ENCODE measurements at places on chromosomes 7 and 10.

DNA sequence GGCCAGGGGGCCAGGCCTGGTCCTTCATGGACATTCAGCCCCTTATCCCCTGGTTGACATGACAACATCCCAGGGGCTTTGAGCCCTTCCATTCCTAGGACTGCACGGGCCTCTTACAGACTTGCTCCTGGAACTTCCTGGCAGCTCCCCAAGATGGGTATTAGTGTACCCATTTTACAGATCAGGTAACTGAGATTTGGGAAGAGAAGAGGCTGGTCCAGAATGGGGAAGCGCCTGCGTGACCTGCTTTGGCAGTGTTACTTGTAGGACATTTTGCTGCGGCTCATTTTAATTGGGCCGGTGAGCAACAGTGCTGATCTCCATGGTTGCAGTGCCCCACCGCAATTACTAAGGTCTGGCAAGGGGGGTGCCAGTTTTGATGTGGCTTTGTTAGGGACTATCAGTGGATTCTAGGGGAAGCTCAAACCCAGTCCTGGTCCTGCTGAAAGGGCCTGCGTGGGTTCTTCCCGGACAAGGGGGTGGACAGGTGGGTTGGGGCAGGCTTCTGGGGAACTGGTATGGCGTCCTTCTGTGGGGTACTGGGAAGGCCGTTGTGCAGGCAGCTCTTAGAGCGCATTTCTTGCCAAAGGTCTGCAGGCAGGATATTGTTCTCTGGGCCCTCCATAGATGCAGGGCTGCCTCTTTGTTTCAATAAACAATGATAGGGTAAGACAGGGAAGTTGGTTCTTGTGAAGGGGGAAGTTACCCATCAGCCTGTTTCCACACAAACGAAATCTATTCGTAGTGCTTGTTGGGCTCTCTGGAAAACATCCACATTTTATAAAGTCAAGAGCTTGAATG lies 137.6 kb downstream of the RGS10 start:
- DNase-seq = no peak

DNA sequence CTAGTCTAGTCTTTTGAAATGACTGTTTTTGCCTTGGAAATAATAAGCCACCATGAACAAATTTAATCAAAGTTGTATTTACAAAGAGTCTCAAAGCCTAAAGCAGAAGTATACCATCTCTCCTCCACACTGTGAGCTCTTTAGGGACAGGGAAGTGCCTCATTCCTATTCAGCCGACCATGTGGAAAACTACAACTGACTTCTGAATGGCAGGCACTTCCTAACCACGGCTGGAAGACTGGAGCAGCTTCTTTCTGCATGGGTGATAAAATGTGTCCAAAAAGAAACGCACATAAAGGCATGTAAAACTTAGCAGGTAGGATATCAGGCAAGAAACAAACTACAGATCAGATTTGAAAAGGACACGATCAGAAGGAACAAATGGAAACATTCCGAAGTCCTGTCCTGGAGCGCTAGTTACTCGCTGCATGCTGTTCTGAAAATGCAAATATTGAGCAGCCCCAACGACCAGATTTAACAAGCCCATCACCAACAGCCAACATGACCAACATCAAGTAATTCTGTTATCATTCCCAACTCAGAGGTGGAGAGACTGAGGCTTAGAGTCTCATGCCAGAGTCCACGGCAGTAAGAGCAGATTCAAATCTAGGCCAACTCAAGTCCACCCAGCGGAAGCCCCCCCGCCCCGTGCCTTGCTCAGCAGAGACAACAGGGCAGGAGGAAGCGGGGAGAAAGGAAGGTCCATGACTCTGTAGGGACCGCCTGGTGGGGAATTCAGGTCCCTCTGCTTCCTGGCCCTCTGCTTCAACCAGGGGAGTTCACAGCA lies 26.5 kb downstream of the CTBP2 start:
- DNase-seq = no peak

GRCh38 chr7:123351027-123351426 lies 151.3 kb upstream of the SLC13A1 start:
- no peak for DNase-seq

DNA sequence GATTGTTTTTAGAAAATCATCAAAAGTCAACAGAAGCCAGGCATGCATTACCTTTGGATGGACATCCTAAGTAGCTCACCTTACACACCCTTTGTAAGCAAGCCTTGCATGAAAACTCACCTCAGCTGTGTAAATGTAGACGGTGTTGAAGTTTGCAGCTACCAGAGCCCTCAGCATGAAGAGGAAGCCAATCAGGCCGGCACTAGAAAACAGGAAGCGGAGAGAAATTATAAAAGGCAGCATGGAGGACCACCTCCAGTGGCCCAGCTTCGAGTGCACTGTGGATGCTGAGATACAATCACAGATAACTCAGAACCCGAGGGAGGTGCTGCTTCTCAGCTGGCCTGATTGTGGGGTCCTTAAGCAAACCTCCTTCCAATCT lies 75.3 kb downstream of the SVOPL start:
- DNase-seq = no peak

DNA sequence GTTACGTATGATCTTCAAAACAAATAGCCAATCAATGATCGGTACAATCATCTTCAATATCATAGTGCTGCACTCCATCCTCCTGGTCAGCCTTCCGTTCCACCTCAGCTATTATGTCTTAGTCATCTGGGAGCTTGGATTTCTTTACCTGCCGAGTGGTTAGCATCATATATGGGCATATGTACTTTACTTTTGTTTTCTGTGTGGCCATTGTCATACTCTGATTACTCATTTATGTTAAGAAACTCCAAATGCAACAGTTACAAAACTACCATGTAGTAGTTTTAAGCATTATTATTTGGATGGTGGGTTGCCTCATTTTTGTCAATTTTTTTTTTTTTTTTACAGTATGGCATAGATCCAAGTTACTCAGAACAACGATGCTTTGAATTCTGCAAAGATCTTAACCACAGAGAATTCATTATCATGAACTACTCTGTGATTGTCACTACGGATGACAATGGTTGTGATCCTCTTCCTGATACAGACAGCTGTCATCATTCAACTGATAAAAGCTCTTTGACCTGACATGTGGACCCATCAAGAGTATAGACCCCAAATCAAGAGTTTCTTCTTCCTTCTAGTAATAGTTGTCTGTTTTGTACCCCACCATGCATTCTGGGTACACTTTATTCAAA lies 52.1 kb upstream of the NME8 start:
- DNase-seq = no peak

- no peak for DNase-seq
Measured at GRCh38 chr7:31500656-31501055, 13.2 kb upstream of the ITPRID1 start.

- DNase-seq = no peak
Measured at GRCh38 chr7:158362001-158362400, 225.6 kb downstream of the PTPRN2 start.

GRCh38 chr7:38940774-38941173 lies 31.8 kb upstream of the VPS41 start:
- DNase-seq = no peak

GRCh38 chr10:64275774-64276173 lies 754.6 kb downstream of the REEP3 start:
- no peak for DNase-seq

Measured in HTR-8/SVneo (cell line).